ENCODE measurements at places on chromosomes 11 and 22. TPM values are rescaled to one million over a fixed set of nuclear protein-coding genes. Genes with fewer than 3 reads are reported as not detected.

GRCh38 chr22:37160027-37160426, 10.3 kb upstream of the IL2RB start:
- no peaks in the 10 kb centered on the region for H3K4me1 ChIP-seq
- no peak for DNase-seq
- no peaks in the 10 kb centered on the region for H3K27me3 ChIP-seq
- no peaks in the 10 kb centered on the region for H3K36me3 ChIP-seq
- no peak overlapping the region for H3K27ac ChIP-seq
- no peak overlapping the region for H3K4me3 ChIP-seq

GRCh38 chr11:43905813-43906241, 25.2 kb downstream of the ALKBH3 start:
- H3K36me3 ChIP-seq, result no peaks in the 10 kb centered on the region
- no peak overlapping the region for H3K4me3 ChIP-seq
- peak overlapping the region; percentile 53 for H3K27ac ChIP-seq
- no peaks in the 10 kb centered on the region for H3K27me3 ChIP-seq
- no peak for DNase-seq
- H3K4me1 ChIP-seq, result peaks cover 5% of the 10 kb centered on the region

ME3 gene
- 45.7 TPM for total RNA-seq

DNA sequence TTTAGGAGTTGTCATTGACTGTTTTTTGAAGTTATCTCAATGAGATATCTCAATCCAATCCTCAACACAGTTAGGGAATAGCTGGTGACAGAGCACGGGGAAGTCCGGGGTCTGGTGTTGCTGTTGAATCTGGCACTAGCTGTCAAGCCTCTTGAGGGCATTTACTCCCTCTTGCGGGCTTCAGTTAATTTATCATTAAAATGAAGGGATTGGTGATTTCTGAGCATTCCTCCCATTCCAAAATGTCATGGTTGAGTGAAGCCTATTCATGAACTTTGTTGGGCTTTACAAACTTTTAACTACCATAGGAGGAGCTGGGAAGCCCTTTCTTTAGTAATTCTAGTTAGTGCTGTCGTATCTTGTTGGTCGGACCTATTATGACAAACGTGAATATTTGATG, 40.2 kb downstream of the UVRAG start:
- H3K4me1 ChIP-seq, result peaks cover 3% of the 10 kb centered on the region
- no peaks in the 10 kb centered on the region for H3K36me3 ChIP-seq
- DNase-seq, result no peak
- H3K27me3 ChIP-seq, result no peaks in the 10 kb centered on the region
- H3K27ac ChIP-seq, result no peak overlapping the region

TMPRSS4 gene
- total RNA-seq, result 0.43 TPM

DNA sequence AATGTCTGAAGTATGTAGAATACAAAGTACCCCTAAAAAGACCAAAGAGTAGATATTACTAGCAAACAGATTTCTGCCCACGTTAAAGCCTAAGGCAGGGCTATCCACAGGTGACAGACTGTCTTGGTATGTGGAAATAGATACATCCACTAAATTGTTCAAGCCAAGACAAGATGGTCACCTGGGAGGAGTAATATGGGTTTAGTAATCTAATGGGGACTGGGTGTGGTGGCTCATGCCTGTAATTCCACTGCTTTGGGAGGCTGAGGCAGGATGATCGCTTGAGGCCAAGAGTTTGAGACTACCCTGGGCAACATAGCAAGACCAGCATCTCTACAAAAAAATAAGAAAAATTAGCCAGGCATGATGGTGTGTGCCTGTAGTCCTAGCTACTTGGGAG, 7.5 kb downstream of the SGSM3 start:
- H3K4me3 ChIP-seq, result no peak overlapping the region
- DNase-seq, result no peak
- no peaks in the 10 kb centered on the region for H3K36me3 ChIP-seq
- no peaks in the 10 kb centered on the region for H3K4me1 ChIP-seq

DNA sequence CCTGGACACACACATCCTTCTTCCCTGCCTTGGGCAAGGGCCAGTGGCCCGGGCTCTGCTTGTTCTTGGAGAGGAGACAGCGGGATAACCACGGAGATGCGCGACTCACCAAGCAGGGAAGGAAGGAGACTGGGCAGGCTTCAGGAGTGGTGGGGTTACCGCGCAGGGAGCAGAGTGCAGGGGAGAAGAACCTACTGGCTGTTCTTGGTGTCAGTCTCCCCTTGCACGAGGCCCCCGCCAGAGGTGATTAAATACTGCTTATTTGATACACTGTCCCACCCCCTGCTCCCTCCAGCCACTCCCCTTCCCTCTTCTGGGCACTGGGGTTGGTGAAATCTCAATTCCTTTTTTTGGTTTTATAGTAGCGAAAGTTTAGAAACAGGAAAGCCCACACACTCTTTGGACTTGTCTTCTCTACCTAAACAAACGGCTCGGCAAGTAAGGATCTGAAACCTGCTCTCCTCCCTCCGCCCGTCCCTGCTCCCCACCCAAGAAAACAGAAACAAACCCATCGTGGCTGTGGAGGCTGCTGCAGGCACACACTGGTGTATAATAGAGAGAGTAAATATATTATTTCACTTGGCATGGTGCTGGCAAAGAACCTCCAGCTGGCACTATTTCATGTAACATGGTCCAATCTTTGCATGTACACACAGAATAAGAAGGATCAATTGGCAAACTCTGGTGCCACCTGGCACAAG, 10.8 kb downstream of the LARGE2 start:
- DNase-seq, result peak; percentile 50
- no peak overlapping the region for H3K27ac ChIP-seq
- peaks cover 2% of the 10 kb centered on the region for H3K4me1 ChIP-seq
- no peaks in the 10 kb centered on the region for H3K36me3 ChIP-seq

- no peak overlapping the region for H3K4me3 ChIP-seq
- H3K4me1 ChIP-seq, result no peaks in the 10 kb centered on the region
- no peak overlapping the region for H3K27ac ChIP-seq
- no peaks in the 10 kb centered on the region for H3K36me3 ChIP-seq
- no peak for DNase-seq
- H3K27me3 ChIP-seq, result no peaks in the 10 kb centered on the region
These were observed 949.7 kb upstream of the TENM4 start for GRCh38 chr11:80390505-80390904.

DNA sequence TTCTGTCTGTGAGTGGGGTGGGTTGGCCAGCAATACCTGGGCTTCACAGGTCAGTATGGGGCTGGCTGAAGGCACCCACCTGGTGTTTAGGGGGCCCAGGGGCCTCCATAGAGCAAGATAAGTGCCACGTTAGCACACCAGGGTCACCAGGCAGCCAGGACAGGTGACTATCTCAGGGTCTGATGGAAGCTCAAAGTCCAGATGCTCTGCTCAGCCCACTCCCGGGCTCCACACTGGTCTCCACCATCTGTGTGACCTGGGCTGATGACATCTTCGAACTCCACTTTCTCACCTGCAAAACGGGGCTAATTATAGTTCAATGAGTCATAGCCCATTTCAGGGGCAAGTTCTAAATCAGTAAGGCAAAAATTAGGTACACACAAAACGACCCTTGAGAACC, 39.4 kb upstream of the PRDM11 start:
- no peak overlapping the region for H3K27ac ChIP-seq
- no peak overlapping the region for H3K4me3 ChIP-seq
- no peaks in the 10 kb centered on the region for H3K36me3 ChIP-seq
- no peak for DNase-seq
- no peaks in the 10 kb centered on the region for H3K4me1 ChIP-seq
- H3K27me3 ChIP-seq, result no peaks in the 10 kb centered on the region

- no peaks in the 10 kb centered on the region for H3K4me1 ChIP-seq
- H3K27me3 ChIP-seq, result no peaks in the 10 kb centered on the region
- no peak overlapping the region for H3K4me3 ChIP-seq
- DNase-seq, result no peak
- no peak overlapping the region for H3K27ac ChIP-seq
These were observed 22.6 kb downstream of the GDPD4 start for GRCh38 chr11:77278595-77279506.

- H3K27me3 ChIP-seq, result no peaks in the 10 kb centered on the region
- no peak overlapping the region for H3K27ac ChIP-seq
- H3K4me1 ChIP-seq, result no peaks in the 10 kb centered on the region
- no peak for DNase-seq
- H3K36me3 ChIP-seq, result no peaks in the 10 kb centered on the region
These were observed 27.5 kb downstream of the DHCR7 start for GRCh38 chr11:71420455-71421241.

GRCh38 chr11:121063728-121064127, 37.3 kb upstream of the TECTA start:
- H3K36me3 ChIP-seq, result no peaks in the 10 kb centered on the region
- no peak overlapping the region for H3K4me3 ChIP-seq
- no peak overlapping the region for H3K27ac ChIP-seq
- DNase-seq, result no peak
- no peaks in the 10 kb centered on the region for H3K27me3 ChIP-seq

DNA sequence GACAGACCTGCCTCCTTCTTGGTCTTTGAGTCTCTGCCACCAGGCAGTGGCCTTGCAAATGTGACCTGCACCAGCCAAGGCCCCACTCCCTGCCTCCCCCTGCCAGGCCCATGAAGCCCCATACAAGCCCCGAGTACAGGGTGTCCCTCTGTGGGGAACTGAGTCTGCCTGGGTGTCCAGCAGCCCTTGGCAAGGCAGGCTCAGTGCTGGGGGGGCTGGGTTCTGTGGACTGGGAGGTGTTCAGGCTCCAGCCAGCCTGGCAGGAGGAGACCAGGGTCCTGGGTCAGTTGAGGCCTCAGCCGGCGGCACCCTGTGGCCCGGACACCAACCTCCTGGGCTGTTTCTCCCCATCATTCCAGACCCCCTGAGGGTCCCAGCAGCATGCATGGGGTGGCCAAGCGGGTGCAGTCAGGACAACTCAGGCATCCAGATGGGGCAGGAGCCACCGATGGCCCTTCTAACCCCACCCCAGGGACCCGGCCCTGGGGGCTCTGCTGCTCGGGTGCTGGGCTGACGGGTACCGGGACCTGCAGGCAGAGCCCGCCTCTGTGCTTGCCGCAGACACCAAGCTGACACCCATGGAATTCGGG, 5.7 kb downstream of the MUC5AC start:
- peak; percentile 12 for DNase-seq
- no peaks in the 10 kb centered on the region for H3K27me3 ChIP-seq
- no peaks in the 10 kb centered on the region for H3K36me3 ChIP-seq
- H3K27ac ChIP-seq, result no peak overlapping the region

- H3K27me3 ChIP-seq, result no peaks in the 10 kb centered on the region
- no peaks in the 10 kb centered on the region for H3K4me1 ChIP-seq
- no peaks in the 10 kb centered on the region for H3K36me3 ChIP-seq
- DNase-seq, result no peak
- H3K27ac ChIP-seq, result no peak overlapping the region
- no peak overlapping the region for H3K4me3 ChIP-seq
These were observed 84.6 kb upstream of the LDLRAD3 start for GRCh38 chr11:35859301-35859700.

HBB gene
- total RNA-seq, result 118 TPM

DEFB131B gene
- total RNA-seq, result not detected

DNA sequence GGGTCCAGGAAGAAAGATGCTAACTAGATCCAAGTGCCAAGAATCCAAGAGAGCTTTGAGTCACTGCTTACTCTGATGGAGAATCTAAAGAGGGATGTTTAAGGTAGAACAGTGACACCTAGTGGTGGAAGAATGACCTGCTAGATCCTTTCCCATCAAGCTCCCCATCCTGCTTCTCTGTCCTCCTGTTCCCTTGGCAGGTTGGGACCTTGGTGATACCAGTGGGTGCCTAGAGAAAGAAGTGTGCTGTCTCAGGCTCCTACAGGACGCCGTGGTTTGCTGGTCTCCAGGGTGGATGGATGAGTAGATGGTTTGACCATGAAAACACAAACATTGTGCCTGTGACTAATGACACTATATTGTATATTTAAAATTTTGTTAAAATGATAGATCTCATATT, 383.7 kb downstream of the TMEM135 start:
- no peaks in the 10 kb centered on the region for H3K27me3 ChIP-seq
- no peak for DNase-seq
- H3K4me1 ChIP-seq, result peaks cover 3% of the 10 kb centered on the region
- H3K4me3 ChIP-seq, result no peak overlapping the region

DNA sequence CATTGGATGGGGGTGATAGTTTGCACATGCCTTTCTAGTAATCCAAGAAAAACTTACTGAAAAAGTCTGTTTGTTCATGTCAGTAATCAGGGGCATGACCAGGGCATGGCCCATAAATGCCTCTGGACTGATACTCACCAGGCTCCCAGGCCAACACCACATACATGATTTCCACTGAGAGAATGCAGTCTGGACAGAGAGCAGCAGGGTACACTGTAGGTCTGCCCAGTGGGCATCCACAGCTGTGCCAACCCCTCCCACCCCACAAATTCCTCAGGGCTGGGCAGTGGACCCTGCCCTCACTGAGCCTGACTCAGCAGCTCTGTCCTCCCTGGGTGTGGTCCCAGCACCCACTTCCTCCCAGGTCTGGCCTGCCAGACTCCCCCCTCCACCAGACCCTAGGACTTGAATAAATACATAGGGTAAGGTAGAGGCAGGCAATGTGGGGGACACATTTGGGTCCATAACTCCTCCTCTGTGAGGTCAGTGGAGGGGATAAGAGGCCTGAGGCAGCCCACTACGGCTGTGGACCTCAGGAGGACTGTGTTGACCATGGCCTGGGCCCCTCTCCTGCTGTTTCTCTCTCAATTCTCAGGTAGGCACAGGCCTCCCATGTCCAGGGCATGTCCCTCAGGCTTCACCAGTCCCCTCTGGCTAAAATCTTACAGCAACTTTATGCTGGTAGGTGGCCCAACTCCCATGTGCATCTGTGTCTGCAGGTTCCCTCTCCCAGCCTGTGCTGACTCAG, 92.2 kb upstream of the TOP3B start:
- no peaks in the 10 kb centered on the region for H3K36me3 ChIP-seq
- H3K27ac ChIP-seq, result no peak overlapping the region
- H3K4me3 ChIP-seq, result no peak overlapping the region
- no peaks in the 10 kb centered on the region for H3K27me3 ChIP-seq

DNA sequence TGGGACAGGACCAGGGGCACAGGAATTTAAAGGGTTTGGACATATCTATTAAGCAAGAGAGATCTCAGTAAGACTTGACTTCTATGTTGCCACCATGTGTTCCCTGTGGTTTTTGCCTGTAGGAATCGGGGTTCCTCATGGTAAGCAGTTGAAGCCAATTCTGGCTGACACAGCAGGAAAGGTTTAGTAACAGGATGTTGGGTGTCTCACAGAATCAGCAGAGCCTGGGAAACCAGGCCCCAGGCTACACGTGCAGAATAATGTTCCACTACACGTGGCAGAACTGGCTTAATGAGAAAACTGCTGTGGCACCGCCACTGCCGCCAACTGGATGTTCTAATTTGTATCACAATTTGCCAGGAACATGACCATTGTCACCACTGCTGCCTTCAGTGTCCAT, 264.6 kb upstream of the PLET1 start:
- no peak overlapping the region for H3K27ac ChIP-seq
- no peaks in the 10 kb centered on the region for H3K4me1 ChIP-seq

PAMR1 gene
- total RNA-seq, result 3.3 TPM

- H3K4me1 ChIP-seq, result no peaks in the 10 kb centered on the region
- H3K36me3 ChIP-seq, result no peaks in the 10 kb centered on the region
- no peak overlapping the region for H3K27ac ChIP-seq
- H3K27me3 ChIP-seq, result no peaks in the 10 kb centered on the region
- no peak overlapping the region for H3K4me3 ChIP-seq
- no peak for DNase-seq
These were observed 30.3 kb upstream of the NAP1L4 start for GRCh38 chr11:3022300-3022967.

TECTA gene
- total RNA-seq, result 0.69 TPM

GRCh38 chr11:27052668-27053067, 12.1 kb downstream of the BBOX1 start:
- no peaks in the 10 kb centered on the region for H3K4me1 ChIP-seq
- H3K27me3 ChIP-seq, result no peaks in the 10 kb centered on the region
- DNase-seq, result no peak
- H3K4me3 ChIP-seq, result no peak overlapping the region
- H3K36me3 ChIP-seq, result no peaks in the 10 kb centered on the region
- no peak overlapping the region for H3K27ac ChIP-seq
